ENCODE measurements at places on chromosomes 4 and X. TPM values are rescaled to one million over a fixed set of nuclear protein-coding genes. Genes with fewer than 3 reads are reported as not detected.

- DNase-seq = no peak
- H3K4me3 ChIP-seq = no peak overlapping the region
- H3K27ac ChIP-seq = no peak overlapping the region
- H3K27me3 ChIP-seq = no peaks in the 10 kb centered on the region
Measured at GRCh38 chr4:77903186-77903585, 40.6 kb downstream of the MRPL1 start.

SPATA4 gene
- total RNA-seq = 0.40 TPM

EDA gene
- total RNA-seq = 10.6 TPM

TASL gene
- total RNA-seq = 0.22 TPM

- no peaks in the 10 kb centered on the region for H3K36me3 ChIP-seq
- DNase-seq = no peak
- no peaks in the 10 kb centered on the region for H3K4me1 ChIP-seq
- H3K27me3 ChIP-seq = no peaks in the 10 kb centered on the region
- H3K4me3 ChIP-seq = no peak overlapping the region
- no peak overlapping the region for H3K27ac ChIP-seq
Measured at GRCh38 chr4:95466791-95467190, 82.0 kb downstream of the UNC5C start.

- DNase-seq = no peak
- no peak overlapping the region for H3K27ac ChIP-seq
- H3K4me3 ChIP-seq = no peak overlapping the region
- H3K27me3 ChIP-seq = no peaks in the 10 kb centered on the region
- H3K36me3 ChIP-seq = no peaks in the 10 kb centered on the region
Measured at GRCh38 chr4:143961075-143961474, 55.7 kb upstream of the GYPE start.

PALLD gene
- 241 TPM for total RNA-seq

Data from thyroid gland (tissue), 4 donors.